SIG-M5 (cell line): ENCODE measurements at places on chromosomes 2 and 18.

- no peak for DNase-seq
These were observed 457.0 kb upstream of the MYT1L start for GRCh38 chr2:2788076-2788475.

GRCh38 chr2:126510356-126510755 is 145.6 kb upstream of the GYPC start:
- no peak for DNase-seq

GRCh38 chr18:22558945-22559385 is 141.2 kb upstream of the CTAGE1 start:
- no peak for DNase-seq

GRCh38 chr2:139123795-139124194 is 343.6 kb upstream of the NXPH2 start:
- no peak for DNase-seq

DNA sequence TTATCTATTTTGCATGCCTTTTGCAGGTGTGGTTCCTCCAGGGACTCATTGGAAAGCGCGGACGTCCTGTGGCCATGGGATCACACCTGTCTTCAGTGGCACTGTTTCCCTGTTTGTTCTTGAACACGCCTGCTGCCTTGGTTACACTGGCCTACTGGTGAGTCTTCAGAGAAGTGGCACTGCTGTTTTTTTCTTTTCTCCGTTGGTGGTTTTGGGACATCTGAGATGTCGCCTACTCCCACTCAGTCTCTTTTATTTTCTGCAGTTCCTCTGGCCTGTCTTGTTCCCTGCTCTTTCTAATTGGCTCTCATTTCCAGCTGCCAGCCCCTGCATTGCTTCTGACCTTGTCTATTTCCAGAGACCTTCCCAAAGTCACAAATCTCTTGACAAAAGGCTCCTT is 35.7 kb upstream of the POU3F3 start:
- no peak for DNase-seq

- DNase-seq: no peak
These were observed 31.4 kb downstream of the KCNJ13 start for GRCh38 chr2:232744963-232745362.

DNA sequence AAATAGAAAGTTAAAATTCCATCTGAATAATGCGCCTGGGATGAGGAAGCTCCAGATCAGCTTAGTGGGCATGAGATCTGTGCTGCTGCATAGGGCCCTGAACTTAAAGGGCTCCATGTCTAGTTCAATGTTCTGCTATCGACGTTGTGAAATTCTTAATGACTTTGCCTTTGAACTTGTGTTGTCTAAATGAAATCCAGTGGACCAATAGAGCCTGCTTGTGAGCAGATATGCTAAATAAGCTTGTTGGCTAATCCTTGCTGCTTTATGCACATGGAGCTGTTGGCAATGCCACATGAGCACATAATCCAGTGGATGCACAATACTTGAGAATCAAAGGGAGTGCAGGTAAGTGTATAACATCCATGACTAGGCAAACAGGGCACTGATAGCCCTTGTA is 228.6 kb downstream of the TNS1 start:
- no peak for DNase-seq

GRCh38 chr2:135851858-135852257 is 14.9 kb upstream of the LCT start:
- DNase-seq: no peak

GRCh38 chr18:63317982-63318888 is 1.3 kb downstream of the BCL2 start:
- DNase-seq: no peak

GRCh38 chr2:66301022-66301766 is 133.7 kb upstream of the MEIS1 start:
- no peak for DNase-seq

DNA sequence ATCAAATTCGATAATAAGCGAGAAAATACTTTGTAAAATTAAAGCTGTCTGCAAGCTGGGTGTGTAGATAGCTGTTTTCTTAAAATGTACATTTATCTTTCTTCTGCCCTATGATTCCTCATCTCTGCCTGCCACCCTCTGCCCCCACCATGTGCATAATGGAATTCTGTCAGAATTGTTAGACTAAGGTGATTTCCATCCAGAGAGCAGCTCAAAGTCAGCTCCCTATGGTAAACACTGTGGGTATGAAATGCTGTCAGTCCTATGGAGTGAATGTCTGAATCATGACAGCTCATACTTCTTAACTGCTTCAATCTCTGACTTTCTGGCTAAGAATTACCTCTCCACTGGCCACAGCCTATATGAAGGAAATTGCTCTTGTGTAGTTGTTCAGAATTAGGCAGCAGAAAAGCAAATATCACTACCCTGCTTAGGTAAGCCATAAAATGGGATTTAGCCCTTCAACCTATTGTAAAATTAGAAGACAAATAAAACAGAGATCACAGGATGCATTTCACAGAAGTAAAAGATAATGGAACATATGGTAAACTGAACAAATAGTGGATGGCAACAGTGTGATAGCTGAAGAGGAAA is 137.7 kb downstream of the CD8B2 start:
- no peak for DNase-seq

- DNase-seq: no peak
These were observed 43.5 kb upstream of the TMEM247 start for GRCh38 chr2:46435796-46436360.

- DNase-seq: no peak
These were observed 5.3 kb downstream of the CD8A start for GRCh38 chr2:86785456-86785855.

DNA sequence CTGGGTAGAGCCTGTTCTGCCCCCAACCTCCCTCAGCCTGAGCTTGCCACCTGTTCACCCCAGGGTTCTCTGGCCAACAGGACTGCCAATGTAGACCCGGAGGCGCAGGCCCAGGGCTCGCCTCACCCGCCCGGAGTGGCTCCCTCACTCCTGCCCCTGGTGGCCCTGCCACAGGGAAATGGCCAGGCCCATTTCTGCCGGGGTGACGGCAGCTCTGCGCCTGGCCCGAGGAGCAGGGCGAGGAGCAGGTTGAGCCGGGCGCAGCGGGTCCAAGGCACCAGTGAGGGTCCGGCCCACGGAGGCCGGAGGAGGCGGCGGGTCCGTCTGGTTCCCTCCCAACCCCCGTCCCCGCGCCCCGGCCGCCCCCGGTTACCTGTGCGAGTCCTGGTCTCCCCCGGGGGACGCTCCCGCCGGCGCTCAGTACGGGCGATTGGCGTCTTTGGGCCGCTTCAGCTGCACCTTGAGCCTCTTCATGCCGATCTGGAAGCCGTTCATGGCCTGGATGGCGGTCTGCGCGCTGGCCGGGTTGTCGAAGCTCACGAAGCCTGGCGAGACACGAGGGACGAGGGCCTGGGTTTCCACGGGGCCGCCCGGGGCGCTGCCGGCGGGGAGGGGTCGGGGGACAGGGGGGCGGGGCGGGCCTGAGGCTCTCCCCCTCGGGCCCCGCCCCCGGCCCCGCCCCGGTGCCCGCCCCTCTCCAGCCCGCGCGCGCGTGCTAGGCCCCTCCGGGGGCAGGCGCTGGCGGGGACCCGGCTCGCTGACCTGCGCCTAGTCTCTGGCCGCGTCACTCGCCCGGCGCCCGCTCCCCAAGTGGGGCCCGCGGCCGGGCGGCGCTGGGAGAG is 312.0 kb downstream of the CELF4 start:
- DNase-seq: no peak

DNA sequence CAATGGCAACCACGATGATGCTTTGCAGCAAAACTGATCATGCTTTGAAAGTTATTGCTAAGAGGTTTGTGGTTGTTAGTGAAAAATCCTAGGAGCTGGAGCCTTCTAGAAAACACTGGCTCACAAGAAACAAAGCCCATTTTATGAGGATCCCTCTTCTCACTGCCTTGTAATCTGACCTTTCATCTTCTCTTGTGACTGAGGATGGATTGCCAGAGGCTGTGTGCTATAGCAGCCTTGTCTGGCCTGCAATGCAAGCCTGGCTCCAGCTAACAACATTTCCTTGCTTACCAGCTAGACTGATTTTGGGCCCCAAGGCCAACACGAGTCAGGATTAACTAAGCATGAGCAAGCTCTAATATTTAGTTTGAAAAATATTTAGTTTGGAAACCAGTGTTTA is 13.1 kb downstream of the PIEZO2 start:
- DNase-seq: no peak

- DNase-seq: no peak
These were observed 288.5 kb downstream of the TNS1 start for GRCh38 chr2:217714287-217714751.

- no peak for DNase-seq
These were observed 6.9 kb downstream of the STEAP3 start for GRCh38 chr2:119230219-119231185.

DNA sequence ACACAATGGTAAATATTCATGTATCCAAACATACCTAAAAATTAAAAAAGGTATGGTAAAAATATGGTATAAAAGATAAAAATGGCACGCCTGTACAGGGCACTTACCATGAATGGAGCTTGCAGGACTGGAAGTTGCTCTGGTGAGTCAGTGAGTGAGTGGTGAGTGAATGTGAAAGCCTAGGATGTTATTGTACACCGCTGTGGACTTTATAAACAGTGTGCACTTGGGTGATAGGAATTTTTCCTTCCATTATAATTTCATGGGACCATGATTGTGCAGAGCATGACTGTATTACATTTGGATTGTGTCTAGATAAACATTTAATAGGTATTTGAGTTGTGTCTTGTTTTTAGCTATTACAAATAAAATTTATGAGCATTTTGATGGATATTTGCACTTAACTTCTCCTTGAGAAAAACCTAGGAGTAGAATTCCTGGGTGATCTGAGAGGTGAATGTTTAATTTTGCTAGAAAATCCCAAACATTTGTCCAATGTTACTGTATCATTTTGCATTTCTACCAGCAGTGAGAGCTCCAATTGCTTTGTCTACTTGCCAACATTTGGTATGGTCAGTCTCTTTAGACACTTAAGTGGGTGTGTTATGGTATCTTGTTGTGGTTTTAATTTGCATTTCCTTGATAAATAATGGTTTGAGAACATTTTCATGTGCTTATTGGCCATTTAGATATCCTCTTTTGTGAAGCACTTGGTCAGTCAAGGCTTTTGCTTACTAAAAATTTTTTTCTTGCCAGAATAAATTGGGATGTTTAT is 81.7 kb downstream of the BCL2L11 start:
- DNase-seq: no peak

- DNase-seq: no peak
These were observed 762.3 kb upstream of the ID2 start for GRCh38 chr2:7919510-7919909.

- DNase-seq: no peak
These were observed 1113.0 kb downstream of the BCL11A start for GRCh38 chr2:59440491-59440890.

DNA sequence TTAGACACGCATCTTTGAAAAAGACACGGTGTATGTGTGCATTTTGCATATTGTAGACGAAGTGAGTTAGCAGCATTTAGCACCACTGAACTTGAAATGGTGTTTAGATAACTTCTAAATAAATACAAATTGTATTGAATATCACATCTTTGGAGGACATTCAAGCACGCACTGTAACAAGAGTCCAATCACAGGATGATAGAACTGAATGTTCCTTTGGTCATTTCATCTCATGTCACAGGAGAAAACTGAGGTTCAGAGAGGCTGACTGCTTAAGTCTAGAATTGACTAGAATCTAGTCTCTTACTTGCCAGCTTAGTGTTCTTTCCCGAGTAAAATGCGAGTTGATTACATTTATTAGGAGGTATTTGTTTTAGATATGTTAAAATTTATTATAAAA is 119.2 kb upstream of the CCDC195 start:
- no peak for DNase-seq

DNA sequence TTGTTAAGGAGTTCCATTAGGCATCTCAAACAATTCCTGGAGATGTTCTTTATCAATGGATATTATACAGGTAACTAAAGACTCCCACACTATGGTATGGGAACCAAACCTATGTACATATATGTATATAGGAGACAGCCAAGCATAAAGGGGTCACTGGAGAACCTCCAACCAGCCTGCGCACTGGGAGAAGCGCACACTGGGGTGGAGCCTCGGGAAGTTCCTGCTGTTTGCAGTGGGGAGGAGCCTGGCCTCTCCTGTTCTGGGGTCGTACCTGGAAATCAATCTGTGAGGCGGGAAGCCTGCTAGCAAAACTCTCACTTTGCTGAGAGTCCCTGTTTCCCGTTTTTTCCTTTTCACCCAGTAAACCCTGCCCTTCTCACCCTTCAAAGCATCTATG is 83.1 kb upstream of the CREB1 start:
- DNase-seq: no peak

DNA sequence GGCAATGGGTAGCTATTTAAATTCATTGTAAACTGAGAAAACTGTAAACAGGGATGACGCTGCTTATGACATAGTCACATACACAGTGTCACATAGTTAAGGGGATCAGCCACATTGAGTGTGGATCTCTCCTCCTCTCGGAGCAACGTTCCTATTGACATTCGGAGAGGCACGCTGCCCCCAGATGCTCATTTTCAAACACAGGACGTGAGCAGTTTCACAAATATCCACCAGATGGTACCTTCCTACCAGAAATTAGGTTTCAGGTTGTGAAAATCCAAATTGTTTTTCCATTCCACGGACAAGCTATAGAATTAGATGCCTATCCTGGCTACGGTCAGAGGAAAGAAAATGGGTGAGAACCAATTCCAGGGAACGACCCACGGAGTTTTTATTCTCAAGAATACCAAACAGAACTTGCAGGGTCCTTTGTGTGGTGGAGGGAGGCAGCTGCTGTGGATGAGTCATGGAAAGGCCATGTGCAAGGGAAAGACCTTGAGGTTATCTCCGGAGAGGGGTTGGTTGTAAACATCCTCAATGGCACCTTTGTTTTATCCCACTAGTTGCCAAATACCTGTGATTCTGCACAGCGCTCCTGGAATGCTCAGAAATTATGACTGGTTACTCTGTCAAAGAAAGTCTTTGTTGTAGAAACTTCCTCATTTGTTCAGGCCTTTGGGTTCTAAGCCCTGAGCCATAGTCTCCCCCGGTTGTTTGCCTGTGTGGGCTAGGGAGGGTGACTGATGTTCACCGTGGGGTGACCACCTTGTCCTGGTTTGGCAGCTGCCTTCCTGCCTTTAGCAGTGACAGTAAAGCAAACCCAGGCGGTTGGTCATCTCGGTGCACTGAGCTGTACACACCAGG is 88.0 kb downstream of the ACTR3 start:
- DNase-seq: no peak

DNA sequence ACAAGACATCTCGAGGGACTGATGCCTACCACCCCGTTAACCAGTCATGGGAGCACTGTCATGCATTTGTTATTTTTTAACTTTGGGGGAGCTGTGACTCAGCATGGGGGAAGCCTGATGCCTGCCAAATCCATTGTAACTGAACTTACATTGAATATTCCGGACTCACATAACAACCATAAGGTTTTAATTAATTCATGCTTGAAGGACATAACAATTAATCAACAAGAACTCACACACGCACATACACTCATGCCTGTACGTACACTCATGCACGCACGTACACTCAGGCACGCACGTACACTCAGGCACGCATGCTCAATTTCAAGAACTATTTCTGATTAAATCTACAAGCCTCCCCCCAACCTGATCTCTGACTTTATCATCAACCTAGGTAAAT is 1639.1 kb downstream of the SUCLG1 start:
- DNase-seq: no peak
